IPS DF 19.7 (cell line): ENCODE measurements at places on chromosomes 5 and 9.

DNA sequence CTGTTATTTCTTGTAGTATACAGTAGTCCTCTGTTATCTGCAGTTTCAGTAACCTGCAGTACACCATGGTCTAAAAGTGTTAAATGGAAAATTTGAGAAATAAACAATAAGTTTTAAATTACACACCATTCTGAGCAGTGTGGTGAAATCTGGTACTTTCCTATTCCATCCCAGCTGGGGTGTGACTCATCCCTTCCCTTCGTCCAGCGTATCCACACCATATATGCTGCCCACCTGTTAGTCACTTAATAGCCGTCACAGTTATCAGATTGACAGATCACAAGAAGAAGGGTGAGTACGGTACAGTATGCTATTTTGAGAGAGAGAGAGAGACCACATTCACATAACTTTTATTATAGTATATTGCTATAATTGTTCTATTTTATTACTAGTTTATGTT, 28.9 kb downstream of the FAM151B start:
- no peak for DNase-seq

DNA sequence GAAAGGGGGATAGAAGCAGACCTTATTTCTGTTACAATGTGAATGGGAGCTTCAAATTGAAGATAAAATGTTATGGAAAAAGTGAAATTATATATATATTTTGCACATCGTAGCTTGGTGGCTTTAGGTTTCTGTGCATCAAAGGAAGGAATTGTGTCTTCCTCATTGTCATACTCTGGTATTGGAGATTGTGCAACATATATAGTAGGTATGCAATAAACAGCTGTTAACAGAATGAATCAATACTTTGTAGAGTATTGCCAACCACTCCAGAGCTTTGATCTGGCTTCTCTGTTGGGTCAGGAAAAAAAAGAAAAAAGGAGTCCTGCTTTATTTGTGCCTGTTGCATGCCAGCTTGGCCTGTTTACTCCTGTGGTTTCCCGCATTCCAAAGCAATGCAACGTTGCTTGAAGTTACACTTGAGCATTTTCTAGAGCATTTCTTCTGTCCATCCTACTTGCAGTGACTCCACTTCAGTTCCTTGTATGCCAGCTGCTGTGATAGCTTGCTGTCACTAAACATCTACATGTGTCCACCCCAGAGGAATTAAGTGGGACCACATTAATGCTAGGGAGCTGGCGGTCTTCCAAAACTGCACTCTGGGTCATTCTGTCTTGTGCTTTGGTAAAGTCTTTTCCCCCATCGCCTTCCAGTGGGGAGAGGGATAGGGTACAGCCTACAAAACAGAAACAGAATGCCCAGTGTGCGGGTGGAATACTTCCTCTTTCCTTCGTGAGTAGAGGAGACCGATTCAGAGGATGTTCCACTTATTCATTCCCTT, 62.0 kb upstream of the MEF2C start:
- DNase-seq, result no peak

DNA sequence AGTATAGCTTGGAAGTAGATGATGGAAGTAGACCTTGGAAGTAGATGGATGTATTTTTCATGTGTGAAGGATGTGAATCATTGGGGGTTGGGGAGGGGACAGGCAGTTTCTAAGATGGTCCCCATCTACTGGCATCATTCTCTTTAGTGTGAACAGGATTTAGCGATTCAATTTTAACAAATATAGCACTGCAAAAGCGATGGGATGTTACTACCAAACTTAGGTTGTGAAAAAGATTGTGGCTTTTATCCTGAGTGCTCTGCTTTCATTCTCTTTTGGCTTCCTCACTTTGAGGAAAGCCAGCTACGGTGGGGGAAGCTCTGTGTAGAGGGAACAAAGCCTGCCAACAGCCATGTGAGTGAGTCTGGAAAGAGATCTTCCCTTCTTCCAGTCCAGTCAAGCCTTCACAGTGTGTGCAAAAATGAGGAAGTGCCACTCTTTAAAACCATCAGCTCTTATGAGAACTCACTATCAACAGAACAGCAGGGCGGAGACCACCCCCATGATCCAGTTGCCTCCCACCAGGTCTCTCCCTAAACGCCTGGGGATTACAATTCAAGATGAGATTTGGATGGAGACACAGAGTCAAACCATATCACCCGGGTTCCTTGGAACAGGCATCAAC, 441.4 kb downstream of the SH3GL2 start:
- no peak for DNase-seq

GRCh38 chr9:124882231-124882630, 20.3 kb downstream of the ARPC5L start:
- DNase-seq, result no peak

DNA sequence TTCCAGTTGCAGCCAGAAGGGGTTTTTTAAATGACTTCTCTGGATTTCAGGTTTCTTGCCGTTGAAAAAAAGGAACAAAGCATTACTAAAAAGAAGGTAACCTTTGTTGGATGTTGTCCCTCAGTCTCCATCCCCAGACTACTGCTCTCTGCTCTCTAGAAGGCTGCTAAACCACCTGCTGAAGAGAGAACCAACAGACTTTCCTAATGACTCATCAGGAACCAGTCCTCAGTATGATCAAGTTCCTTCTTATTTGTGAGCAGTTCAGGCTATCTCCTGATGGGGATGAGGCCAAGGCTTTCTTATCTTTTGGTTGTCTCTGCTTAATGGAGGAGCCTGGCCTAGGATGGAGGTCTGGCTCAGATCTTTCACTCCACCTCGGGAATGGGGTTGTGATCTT, 4.1 kb downstream of the KIF4B start:
- DNase-seq, result no peak

DNA sequence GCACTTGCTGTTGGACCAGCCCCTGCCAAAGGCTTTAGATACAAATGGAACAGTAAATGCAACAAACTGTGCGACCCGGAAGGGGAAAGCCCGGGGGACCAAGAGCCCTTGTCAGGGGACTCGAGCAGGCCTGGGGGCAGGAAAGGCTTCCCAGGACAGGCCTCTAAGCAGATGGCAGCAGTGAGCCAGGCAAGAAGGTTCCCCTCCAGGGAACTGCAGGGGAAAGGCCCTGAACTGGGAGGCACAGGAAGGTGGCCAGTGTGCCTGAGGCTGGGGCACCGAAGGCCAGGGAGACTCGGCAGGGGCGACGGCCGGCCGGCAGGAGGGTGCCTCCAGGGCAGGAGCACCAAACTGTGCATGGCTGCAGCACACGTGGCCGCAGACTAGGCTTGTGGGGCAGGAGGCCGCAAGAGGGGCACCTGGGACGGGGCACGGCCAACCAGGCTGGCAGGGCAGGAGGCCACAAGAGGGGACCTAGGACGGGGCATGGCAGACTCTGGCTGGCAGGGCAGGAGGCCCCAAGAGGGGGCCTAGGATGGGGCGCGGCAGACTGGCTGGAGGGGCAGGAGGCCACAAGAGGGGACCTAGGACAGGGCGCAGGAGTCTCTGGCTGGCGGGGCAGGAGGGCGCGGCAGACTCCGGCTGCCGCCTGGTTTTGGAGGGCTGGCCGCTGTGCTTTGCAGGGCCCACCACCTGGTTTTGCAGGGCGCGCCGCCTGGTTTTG, 10.0 kb downstream of the VAV2 start:
- DNase-seq, result no peak

GRCh38 chr5:57685516-57686255, 203.1 kb upstream of the ACTBL2 start:
- no peak for DNase-seq

DNA sequence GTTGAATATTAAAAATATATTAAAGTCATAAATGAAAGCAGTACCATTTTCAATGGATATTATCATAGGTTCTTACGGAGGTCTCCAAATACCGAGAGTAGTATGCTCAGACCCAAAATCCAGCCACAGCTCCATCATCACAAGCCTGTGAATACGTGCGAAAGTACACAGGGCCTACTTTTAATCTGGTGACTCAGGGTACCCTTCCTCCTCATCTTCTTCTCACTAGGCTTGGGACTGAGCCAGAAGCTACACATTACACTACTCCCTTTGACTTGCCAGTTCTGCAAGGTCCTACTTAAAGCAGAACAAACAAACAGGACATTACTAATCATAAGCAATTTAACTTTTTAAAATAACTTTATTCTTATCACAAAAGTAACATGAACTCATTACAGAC, 7.6 kb upstream of the RIC1 start:
- no peak for DNase-seq

GRCh38 chr9:126223798-126224531, 102.7 kb upstream of the MVB12B start:
- no peak for DNase-seq

- DNase-seq, result no peak
Observed at GRCh38 chr9:92173318-92173717, 58.1 kb upstream of the SPTLC1 start.

GRCh38 chr5:142119051-142119625, 10.6 kb downstream of the NDFIP1 start:
- no peak for DNase-seq
